NCI-H1436 (cell line): ENCODE measurements at places on chromosomes 4 and X.
A peak's percentile ranks its signal among the peaks of the same experiment; 100 is the strongest.

GRCh38 chr4:182475539-182475938 lies 232.3 kb downstream of the TENM3 start:
- DNase-seq, result no peak

- DNase-seq, result no peak
Observed at GRCh38 chrX:47316276-47317025, 53.9 kb upstream of the ZNF157 start.

GRCh38 chr4:8297141-8297601 lies 27.6 kb downstream of the HTRA3 start:
- DNase-seq, result no peak

GRCh38 chr4:153333874-153334273 lies 10.6 kb upstream of the MND1 start:
- DNase-seq, result no peak

DNA sequence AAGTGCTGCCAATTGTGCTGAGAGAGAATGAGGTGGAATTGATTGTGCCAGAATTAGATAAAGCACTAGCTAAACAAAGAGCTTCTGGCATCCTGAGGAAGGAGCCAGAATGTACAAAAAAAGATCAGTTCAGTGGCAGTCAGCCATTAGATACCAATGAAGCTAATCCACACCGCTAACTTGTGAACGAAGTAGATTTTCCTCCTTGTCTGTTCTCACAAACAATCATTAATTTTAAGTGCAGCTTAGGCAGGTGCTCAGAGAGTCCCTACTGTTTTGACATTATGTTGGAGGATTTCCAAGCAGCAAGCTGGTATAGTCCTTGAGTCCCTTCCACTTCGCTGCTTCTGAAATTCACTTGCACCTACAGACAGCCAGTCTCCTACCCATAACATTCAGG lies 617.4 kb downstream of the CENPC start:
- DNase-seq, result no peak

- peak; percentile 6 for DNase-seq
Observed at GRCh38 chrX:38192007-38192810, 28.5 kb downstream of the SRPX start.

DNA sequence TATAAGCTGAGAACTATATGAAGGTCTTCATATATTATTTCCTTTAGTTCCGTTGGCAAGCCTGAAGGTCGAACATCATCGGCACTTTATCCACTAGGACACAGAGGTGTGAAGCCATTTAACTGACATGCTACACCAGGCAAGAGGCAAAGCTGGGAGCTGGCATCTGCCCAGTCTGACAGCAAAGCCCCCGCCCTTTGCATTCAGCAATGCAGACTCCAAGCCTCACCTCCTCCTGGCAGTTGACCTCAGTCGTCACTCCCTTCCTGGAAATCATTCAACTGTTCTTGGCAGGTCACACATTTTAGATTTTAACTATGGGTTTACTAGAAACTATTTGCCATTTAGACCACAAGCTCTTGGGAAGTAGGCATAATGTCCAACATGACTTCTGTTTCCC lies 135.8 kb upstream of the FRG1 start:
- no peak for DNase-seq

DNA sequence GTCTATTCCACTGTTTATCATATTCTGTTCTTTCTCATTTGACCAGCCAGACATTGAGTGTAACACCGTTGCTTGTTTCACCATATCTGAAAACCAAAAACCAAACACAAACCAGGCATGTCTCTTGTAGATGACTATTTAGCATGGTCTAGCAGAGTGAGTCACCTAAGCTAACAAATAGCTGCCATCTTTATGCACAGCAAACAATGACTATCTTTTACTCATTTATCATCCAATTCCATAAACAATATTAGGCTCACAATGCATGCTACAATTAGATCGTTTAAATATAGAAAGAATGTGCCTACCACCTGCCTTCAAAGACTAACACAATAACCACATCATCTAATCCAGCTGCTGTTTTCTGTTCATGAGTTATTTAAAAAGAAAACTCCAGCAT lies 495.4 kb downstream of the PCDH19 start:
- DNase-seq, result no peak

- no peak for DNase-seq
Observed at GRCh38 chr4:37473807-37474206, 212.4 kb downstream of the RELL1 start.

GRCh38 chr4:85488416-85488815 lies 13.5 kb downstream of the ARHGAP24 start:
- DNase-seq, result peak; percentile 63

DNA sequence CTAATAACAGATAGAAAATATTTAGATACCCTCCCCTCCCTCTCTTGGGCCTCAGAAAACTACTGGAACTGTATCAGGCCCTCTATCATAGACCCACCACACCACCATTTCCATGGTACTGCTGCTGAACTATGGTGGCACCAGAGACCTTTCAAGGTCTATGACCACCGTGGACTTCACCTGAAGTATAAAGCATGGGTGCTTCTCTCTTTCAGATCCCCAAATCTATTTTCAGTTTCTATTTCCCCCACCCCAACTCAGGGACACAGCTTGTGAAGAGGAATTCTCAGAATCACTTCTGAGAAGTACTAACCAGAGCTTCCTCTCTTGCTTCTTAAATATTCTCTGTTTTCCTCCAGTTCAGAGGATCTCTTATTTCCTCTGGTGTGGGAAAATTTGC lies 840.8 kb upstream of the HTR2C start:
- DNase-seq, result no peak

DNA sequence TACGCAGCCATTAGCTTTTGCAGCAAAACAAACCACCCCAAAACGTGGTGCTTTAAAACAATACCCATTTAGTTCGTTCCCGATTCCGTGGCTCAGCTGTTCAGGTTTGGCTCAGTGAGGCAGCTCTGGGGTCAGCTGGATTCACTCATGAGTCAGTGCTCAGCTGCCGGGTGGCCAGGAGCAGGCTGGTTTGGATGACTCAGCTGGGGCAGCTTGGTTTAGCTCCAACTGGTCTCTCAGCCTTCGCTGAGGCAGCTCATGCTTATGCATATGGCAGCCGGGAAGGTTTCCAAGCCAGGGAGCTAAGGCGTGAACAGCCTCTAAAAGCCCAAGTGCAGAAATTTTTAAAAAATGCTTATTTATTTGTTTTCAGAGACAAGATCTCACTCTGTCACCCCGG lies 13.3 kb upstream of the CD99 start:
- no peak for DNase-seq

DNA sequence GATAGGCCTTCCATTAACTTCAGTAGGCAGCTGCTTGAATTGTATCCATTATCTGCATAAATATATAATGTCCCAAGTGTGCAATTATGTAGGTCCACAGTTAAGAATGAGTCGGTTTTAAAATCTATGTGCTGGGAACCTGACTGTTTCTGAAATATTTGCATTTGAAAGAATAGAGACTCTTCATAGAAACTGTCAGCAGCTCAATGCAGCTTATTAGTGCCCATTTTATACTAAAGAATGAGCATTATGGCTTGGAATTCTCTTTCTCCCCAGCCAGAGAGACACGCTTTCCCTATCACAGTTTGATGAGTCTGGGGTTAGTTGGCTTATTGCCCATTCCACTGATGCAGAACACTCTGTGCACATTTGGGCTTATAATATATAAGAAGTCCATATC lies 202.0 kb upstream of the PCDH7 start:
- no peak for DNase-seq

DNA sequence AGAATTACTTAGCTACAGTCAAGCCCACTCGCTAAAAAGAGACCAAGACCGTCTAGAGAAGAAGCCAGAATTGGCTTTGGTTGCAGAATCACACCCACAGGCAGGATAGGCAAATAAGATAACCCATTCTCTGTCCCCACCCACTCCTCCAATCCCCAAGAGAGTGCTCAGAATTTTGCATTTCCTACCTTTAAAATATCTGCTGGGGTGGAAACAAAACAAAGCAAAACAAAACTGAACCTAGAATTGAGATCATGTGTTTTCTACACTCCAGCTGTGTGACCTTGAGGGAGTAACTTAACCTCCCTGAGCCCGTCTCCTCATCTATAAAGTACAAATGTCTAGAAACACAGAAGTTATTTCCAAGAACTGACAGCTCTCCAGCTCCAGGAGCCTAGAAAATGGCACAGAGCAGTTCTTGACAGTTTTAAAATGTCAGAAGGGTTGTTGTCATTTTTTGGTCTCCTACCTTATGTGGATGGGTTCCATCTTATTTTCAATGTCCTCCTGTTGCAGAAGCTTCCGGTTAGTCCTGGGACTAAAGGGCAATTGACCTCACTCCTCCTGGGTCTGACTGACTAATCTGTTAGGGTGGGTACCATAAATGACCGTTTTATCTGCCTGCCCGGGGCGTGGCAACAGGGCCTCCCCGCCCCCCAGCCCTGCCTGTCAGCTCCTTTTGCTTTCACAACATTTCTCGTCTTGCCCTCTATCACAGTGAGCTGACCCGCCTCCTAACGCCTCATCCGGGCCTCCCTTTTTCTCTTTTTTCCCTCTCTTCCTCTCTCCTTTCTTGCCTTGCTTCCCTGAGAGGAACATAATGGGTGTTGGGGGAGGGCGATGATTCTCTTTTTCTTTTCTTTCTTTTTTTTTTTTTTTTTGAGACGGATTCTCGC lies 114.0 kb downstream of the RBM47 start:
- DNase-seq, result no peak

DNA sequence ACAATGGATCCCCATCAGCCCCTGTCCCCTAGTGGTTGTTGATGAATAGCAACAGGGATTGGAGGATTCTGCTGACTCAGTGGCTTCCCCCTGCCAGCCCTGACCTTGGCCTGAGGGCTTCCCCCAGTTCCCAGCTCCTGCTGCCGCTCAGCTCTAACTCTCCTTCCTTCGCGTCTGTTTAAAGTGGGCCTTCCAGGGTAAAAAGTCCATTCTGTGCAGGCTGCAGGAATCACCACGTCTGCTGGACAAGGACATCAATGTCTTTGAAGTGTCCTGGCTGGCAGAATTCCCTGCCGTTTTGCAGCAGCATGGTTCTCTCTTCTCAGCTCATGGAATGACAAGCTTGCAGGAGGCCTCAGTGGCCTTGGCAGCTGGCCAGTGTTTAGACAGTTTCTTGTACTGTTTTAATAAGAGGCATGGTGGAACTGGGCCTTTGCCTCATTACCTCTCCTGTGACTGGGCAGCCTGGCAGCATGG lies 152.5 kb upstream of the STX18 start:
- DNase-seq, result no peak

- DNase-seq, result no peak
Observed at GRCh38 chr4:11860996-11861395, 432.3 kb upstream of the HS3ST1 start.

DNA sequence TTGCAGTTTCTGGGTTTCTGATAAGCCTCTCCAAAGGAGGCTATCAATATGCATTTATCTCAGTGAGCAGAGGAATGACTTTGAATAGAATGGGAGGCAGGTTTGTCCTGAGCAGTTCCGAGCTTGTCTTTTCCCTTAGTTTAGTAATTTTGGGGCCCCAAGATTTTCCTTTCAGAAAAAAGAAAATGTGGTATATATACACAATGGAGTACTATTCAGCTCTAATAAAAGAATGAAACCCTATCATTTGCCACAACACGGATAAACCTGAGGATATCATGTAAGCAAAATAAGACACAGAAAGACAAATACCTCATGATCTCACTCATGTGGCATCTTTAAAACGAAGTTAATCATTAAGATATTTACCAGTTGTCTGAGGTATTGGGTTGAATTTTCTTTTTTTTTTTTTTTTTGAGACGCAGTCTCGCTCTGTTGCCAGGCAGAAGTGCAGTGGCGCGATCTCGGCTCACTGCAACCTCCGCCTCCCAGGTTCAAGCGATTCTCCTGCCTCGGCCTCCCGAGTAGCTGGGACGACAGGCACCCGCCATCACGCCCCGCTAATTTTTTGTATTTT lies 540 bp downstream of the ZNF721 start:
- DNase-seq, result no peak

GRCh38 chr4:88870428-88870827 lies 172.8 kb upstream of the NAP1L5 start:
- DNase-seq, result no peak

- DNase-seq, result no peak
Observed at GRCh38 chrX:53116101-53116500, 22.2 kb downstream of the KANTR start.

DNA sequence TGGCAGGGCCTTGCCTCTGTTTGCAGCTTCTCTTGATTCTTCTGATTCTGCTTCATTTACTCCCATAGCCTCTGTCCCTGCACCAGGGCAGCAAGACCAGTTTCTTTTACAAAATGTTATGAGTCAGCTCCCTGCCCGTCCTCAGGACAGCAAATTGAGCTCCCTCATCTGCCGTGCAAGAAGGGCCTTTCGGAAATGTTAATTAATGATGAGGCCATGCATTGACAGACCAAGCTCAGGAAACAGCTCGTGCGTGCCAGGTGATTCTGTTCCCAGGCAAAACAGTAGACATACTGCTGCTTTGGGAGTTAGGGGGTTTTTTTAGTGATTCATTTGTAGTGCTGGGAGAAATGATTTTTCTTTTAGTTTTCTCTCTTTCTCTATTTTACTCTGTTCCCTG lies 231.7 kb downstream of the FBXW7 start:
- no peak for DNase-seq

DNA sequence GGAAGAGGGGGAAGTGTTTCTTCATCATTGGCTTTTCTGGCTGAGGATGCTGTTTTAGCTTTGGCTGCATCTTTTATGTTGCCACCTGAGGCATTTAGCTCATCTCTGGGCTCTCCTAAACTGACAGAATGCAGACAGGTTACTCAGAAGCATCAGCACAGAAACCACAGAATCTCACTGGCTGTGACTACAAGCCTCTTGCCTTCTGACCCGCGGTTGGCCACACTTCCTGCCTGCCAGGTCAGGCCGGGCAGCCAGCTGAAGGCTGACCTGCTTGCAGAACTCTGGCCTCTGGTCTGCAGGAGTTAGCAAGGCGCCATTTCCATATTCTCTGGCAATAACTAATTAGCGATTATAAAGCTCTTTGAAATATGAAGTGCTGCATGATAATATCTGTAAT lies 366.5 kb downstream of the MID1IP1 start:
- DNase-seq, result no peak

GRCh38 chrX:18549643-18550042 lies 122.3 kb downstream of the RS1 start:
- DNase-seq, result no peak

DNA sequence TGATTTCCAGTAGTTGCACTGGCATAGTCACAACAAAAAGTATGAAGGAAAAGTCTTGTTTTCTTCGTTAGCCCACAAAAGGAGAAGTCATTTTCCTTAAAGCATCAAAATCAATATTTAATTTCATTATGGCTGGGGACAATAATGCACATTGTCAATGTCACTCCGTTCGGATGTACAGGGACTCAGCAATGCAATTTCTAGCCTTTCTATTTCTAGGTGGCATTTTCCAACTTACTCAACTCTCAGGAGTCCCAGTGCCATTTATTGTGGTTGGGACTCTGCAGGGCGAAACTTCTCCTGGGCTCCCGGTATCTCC lies 99.6 kb downstream of the CEP135 start:
- DNase-seq, result no peak

DNA sequence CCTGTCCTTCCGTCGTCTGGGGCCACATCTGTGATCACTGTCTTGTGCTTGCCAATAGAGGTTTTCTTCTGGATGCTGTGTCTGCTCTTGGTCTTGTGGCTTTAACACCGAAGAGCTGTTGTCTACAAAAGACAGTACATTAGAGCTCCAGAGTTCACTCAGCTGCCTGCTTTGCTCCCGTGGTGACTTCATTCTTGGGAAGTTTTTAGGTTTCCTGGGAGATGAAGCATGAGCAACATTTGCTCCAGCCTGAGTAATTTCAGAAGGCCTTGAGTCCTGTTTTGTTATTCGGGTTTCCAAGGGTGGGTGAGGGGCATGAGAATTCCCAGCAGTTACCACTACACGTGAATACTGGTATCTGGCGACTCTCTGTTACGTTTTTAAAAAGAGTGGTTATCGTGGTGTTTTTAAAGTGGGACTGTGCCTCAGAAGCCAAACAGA lies 189.2 kb downstream of the SHROOM3 start:
- no peak for DNase-seq

GRCh38 chr4:78311306-78311705 lies 240.3 kb upstream of the ANXA3 start:
- no peak for DNase-seq
